ENCODE measurements at places on chromosomes 4 and X.
A peak's percentile ranks its signal among the peaks of the same experiment; 100 is the strongest.

- peak; percentile 35 for DNase-seq
Measured at GRCh38 chr4:126604268-126604867, 1028.4 kb upstream of the INTU start.

GRCh38 chrX:15882704-15883539 is 28.3 kb upstream of the AP1S2 start:
- peak; percentile 43 for DNase-seq

GRCh38 chr4:106315476-106315967 is 487 bp downstream of the TBCK start:
- DNase-seq = peak; percentile 10

- no peak for DNase-seq
Measured at GRCh38 chr4:67874986-67875385, 8.8 kb downstream of the TMPRSS11D start.

DNA sequence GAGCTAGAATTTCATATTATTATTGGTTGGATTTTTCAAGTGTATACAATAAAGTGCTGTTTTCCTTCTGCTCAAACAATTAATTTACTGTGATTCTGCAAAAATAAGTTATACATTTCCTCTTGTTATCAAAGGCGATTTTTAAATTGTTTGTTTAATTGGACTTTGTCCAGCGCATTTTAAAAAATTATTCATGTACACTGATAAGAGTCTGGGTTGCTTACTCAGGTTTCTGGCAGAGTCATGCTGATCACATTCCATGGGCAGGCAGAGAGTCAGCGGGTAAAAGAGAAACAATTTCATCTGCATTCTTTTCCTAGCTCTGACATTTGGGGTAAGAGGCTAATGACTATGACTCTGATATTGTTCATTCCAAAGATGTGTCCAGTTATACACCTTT is 8.9 kb downstream of the FAT4 start:
- no peak for DNase-seq

DNA sequence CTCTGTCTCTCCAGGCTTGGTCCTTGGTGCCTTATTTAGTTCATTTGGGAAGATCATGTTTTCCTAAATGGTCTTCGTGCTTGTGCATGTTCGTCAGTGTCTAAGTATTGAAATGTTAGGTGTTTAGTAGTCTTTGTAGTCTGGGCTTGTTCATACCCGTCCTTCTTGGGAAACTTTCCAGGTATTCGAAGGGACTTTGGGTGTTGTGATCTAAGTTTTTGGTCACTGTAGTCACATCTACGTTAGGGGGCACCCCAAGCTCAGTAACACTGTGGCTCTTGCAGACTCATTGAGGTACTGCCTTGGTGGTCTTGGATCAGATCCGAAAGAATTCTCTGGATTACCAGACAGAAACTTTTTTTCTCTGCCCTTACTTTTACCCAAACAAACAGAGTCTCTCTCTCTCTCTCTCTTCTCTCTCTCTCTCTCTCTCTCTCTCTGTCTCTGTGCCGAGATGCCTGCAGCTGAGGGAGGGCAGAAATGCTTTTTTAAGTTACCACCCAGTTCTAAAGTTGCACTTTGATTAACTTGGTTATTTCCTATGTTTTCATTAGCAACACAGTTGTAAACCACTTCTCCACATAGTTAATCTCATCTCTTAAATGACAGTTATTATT is 67.6 kb upstream of the SLC7A3 start:
- no peak for DNase-seq

GRCh38 chr4:152369902-152370295 is 166.0 kb downstream of the FBXW7 start:
- DNase-seq = no peak

Measured in AML-193 (cell line).